ENCODE measurements at places on chromosomes 4 and X. TPM values are rescaled to one million over a fixed set of nuclear protein-coding genes. Genes with fewer than 3 reads are reported as not detected.

Gene MAGEA2B
- not detected for polyA plus RNA-seq

Gene MGARP
- polyA plus RNA-seq, result not detected

Gene AIMP1
- polyA plus RNA-seq, result 77.1 TPM

Gene NKX3-2
- polyA plus RNA-seq, result 0.10 TPM

Gene SATL1
- polyA plus RNA-seq, result 0.92 TPM

Gene EVC2
- polyA plus RNA-seq, result 9.4 TPM
